ENCODE measurements at places on chromosomes 13 and 19.

- DNase-seq = peak; percentile 70
Observed at GRCh38 chr19:737591-738093, 13.3 kb upstream of the MISP start.

DNA sequence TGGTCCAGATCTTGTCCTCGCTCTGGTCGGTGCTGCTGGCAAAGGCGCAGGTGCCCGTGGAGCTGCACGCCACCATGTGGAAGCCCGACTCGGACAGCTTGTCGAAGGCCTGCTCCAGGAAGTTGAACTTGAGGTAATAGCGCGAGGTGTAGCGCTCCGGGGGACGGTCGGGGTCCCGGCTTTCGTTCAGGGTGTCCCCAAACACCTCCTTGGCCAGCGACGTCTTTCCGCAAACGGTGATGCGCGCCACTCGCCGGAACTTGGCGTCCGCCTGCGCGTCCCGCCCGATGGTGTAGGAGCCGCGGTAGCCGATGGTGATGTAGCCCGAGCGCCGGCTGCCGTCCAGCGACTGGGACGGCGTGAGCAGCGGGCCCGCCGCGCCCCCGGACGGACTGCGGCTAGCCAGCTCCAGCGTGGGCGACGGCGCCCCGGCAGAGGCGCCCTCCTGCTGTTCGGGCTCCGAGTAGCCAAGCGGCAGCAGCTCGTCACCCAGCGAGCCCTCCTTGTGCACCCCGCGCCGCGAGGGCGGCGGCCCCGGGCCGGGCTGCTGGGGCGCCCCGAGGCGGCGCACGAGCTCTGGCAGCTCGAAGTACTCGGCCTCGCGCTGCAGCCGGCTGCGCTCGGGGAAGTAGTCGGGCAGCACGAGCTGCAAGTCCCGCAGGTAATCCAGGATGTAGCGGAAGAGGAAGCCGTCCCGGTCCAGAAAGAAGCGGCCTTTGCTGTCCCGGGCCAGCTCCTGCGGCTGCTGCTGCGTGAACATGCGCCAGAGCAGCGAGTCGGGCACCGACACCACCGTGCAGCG lies 801 bp downstream of the KCTD12 start:
- peak; percentile 84 for DNase-seq

GRCh38 chr19:493391-494170 lies 2.7 kb upstream of the MADCAM1 start:
- no peak for DNase-seq

DNA sequence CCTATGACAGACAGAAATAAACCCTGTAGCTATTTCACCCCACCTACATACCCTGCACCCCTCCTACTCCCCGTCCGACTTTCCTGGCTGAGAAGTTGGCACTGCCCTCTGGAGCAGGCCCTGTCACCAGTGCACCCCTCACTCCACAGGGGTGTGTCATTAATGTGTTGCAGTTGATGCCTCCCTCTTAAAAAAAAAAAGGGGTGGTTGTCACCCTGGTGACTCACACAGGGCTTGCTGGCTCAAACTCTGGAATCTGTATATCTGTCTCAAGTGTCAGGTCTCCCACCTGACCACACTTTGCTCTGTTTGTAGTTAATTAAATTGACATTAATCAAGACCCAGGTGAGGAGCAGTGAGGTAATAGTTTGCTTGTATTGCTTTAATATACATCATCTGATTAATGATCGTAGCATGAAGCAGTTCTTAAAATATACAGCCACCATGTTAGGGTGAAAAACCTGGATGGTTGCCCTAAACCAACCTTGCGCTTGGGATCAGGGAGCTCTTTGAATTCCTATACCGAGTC lies 2.0 kb upstream of the GATAD2A start:
- DNase-seq = no peak

DNA sequence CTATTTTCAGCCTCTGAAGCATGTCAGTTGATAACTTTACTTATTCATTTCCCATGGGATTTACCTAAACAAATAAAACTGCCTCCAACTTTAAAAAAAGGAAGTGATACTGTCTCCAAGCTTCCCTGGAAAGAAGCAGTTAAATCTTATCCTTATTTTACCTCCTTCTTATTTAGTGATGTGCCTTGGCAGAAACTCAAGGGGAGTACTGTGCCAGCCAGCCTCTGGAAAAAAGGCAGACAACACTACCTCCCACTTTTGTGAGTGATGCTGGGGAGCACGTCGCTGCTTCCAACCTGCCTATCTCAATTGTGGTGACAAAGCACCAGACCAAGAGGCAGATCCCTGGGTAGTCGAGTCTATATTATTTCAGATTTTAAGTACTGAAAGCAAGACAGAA lies 765.6 kb downstream of the DIAPH3 start:
- peak; percentile 33 for DNase-seq

GRCh38 chr13:45925151-45925550 lies 73.6 kb upstream of the SIAH3 start:
- peak; percentile 19 for DNase-seq

DNA sequence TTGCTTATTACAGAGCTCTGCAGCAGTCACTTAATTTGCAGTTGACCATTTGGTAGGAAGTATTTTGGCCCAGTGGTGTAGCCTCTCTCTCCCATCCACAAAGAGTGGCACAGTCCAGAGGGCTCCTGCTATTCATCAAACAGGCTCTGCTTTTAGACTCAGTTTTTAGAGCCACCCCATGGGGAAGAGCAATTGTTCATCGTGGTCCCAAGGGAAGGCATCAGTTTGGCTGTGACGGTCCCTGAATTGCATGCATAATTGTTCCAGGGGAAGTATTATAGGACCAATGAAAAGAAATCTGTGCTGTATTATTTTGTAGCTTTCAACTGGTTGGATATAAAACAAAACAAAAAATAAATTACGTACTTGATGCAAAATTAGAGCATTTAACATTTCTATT lies 799.0 kb downstream of the DACH1 start:
- no peak for DNase-seq

DNA sequence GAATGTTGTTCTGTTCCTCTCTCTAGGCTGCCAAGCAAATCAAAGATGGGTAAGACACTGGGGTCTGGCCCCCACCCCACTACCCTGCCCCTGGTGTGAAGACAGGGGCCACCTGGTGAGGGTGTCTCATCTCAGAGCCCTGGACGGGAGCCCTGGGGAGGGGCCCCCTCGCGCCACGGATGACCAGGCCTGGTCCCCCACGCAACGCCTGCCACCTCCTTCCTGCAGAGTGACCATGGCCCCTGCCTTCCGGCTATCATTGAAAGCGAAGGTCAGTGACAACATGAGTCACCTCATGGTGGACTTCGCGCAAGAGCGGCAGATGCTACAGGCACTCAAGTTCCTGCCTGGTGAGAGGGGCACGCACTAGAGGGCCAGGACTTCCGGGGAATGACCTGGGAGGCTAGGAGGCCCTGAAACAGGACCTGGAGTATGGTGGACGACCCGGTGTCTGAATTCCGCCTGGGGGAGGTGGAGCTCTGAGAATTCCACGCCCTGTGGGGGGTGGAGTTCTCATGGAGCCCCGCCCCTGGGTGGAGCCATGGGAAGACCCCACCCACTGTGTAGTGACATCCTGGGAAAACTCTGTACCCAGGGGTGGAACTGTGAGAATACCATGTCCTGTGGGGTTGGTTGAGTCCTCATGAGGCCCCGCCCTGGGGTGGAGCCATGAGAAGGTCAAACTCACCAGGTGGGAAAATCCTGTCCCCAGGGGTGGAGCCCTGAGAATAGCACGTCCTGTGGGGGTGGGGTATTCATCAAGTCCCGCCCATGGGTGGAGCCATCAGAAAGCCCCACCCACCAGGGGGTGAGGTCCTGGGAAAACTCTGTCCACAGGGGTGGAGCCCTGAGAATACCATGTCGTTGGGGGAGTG lies 6.1 kb downstream of the FSD1 start:
- DNase-seq = no peak

DNA sequence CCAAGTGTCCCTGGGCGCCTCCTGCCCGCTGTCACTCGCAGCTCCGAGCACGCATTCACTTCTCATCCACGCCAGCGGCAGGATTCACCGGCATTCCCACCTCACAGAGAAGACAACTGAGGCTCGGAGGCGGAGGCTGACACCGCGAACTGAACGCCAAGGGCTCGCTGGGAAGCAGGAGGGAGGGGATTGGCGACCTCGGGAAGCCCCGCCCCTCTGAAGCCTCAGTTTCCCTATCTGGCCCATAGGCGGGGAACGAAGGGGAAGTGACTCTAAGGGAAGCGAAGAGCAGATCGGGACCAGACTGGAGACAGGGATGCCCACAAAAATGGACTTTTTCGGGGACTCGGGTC lies 256 bp downstream of the MICOS13 start:
- DNase-seq = no peak

GRCh38 chr13:59790626-59791025 lies 373.1 kb downstream of the DIAPH3 start:
- DNase-seq = peak; percentile 42

DNA sequence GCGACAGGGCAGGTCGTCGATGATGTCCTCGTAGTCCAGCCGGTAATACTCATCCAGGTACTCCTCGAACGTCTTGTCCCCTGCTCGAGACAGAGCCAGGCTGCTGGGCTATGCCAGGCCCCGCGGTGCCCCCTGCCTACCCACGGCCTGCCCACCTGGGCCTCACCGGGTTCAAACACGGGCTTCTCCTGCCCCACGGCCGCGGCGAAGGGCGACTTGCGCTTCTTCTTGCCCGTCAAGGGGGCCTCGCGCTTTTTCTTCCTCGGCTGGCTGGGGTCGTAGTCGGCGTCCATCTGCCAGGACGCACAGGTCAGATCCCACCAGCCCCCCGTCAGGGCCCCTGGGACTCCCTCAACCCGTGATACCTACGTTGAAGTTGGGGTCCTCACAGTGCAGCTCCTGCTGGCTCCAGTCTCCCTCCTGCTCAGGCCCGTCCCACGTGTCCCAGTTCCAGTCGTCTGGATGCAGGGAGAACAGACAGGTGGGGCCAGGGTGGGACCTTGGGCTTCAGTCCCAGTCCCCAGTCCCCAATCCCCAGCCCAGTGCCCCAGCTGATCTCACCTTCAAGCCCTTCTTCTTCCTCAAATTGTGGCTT lies 8.1 kb downstream of the KRI1 start:
- no peak for DNase-seq

GRCh38 chr19:4077800-4078684 lies 11.3 kb upstream of the ZBTB7A start:
- DNase-seq = peak; percentile 49

GRCh38 chr13:46531953-46532352 lies 21.0 kb upstream of the LRCH1 start:
- no peak for DNase-seq

- DNase-seq = no peak
Observed at GRCh38 chr13:67990868-67991267, 760.7 kb upstream of the PCDH9 start.

DNA sequence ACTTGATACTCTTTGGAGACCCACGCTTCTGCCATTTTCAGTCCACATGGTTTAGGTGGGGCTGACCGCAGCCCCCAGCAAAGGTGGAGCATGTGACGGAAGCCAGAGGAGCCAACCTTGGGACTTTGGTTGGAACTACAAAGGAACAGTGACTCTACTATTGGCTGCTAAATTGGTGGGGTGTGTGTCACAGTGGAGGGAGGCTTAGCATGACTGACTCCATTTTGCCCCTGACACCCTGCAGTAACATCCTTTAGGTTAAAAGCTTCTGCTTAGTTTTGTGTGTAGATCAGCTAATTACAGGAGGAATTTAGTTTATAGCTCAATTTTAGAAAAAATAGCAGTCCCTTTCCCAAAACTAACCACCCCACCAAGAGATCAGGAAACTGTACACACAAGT lies 6.6 kb downstream of the SDHAF1 start:
- no peak for DNase-seq

GRCh38 chr13:52906122-52906903 lies 57.9 kb upstream of the PCDH8 start:
- no peak for DNase-seq

DNA sequence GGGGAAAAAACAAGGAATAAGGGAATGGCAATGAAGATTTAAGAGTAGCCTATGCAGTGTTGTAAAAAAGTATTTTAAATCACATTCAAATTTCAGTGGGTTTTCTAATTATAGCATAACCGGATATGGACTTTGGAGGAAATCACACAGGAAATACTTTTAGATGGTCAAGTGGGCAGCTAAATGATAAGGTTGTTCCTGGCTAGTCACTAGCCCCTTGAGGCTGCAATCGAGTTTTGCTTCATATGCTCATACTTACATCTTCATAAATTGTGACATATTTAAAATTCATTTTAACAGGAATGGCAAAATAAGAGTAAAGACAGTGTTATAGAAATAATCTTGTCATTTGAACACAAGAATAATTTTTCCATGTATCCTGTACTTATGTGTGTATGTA lies 88.9 kb downstream of the WDFY2 start:
- DNase-seq = peak; percentile 35

- peak; percentile 100 for DNase-seq
Observed at GRCh38 chr19:38849860-38850435, at the start of gene HNRNPL. Gene HNRNPL (minus strand): TSS chr19:38849986. CDS start chr19:38849966, 20 bp downstream.

DNA sequence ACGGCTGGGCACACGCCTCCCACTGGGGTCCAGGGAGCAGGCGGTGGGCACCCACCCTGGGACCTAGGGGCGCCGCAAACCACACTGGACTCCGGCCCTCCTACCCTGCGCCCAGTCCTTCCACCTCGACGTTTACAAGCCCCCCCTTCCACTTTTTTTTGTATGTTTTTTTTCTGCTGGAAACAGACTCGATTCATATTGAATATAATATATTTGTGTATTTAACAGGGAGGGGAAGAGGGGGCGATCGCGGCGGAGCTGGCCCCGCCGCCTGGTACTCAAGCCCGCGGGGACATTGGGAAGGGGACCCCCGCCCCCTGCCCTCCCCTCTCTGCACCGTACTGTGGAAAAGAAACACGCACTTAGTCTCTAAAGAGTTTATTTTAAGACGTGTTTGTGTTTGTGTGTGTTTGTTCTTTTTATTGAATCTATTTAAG lies 1.6 kb downstream of the JUNB start:
- DNase-seq = no peak

GRCh38 chr13:30145709-30146367 lies 161.5 kb downstream of the KATNAL1 start:
- DNase-seq = no peak

DNA sequence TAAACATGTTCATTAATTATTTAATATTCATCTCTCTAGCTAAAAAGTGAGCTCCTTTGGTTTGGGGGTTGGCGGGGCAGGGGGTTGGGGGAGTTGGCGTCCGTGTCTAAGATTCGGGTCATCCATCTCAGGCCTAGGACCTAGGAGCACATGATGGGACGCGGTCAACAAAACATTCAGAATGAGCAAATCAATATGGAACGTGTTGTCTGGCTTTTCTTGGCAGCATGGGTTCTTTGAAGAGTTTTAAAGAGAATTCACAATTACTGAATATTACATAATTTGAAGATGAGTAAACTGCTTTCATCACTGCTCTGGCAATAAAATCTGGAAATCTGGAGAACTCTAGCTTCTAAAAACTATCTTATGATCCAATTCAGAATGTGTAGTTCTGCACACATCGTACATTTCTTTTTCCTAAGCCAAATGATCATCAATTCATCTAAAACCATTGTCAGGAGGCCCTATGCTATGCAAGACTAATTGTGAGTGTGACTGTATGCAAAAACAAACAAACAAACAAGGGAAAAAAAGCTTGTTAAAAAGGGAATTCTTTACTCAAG lies 5.4 kb upstream of the ARGLU1 start:
- no peak for DNase-seq

- no peak for DNase-seq
Observed at GRCh38 chr13:112679932-112680677, 9.7 kb upstream of the ATP11A start.

Data from dermis blood vessel endothelial cell (primary cell).